ENCODE measurements at places on chromosomes 7 and 10.

DNA sequence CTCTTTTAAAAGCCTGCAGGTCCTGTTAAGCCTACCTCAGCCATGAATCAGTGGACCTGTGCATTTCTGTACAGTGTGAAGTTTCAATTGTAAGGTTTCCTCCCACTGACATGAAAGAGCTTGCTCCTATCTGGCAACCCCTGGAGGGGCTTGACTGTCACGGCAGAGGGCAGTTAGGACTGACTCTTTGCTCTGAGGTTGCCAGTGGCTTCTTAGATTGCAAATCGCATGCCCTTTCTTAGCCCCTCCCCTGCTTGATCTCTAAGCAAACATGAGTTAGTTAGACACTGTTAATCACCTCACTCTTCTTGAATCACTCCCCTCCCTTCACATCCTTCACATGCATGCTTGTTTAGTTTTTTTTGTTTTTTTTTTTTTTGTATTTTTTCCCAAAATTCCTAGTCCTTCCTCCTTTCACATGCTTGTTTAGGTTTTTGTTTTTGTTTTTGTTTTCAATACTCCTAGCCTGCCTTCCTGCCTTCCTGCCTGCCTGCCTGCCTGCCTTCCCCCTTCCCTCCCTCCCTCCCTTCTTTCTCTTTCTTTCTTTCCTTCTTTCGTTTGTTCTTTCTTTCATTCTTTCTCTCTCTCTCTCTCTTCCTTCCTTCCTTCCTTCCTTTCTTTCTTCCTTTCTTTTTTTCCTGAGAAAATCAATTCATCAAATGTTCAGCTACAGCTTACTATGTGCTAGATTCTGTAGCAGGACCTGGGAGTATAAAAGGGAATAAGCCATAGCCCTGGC lies 6.0 kb upstream of the HIPK2 start:
- DNase-seq = no peak

DNA sequence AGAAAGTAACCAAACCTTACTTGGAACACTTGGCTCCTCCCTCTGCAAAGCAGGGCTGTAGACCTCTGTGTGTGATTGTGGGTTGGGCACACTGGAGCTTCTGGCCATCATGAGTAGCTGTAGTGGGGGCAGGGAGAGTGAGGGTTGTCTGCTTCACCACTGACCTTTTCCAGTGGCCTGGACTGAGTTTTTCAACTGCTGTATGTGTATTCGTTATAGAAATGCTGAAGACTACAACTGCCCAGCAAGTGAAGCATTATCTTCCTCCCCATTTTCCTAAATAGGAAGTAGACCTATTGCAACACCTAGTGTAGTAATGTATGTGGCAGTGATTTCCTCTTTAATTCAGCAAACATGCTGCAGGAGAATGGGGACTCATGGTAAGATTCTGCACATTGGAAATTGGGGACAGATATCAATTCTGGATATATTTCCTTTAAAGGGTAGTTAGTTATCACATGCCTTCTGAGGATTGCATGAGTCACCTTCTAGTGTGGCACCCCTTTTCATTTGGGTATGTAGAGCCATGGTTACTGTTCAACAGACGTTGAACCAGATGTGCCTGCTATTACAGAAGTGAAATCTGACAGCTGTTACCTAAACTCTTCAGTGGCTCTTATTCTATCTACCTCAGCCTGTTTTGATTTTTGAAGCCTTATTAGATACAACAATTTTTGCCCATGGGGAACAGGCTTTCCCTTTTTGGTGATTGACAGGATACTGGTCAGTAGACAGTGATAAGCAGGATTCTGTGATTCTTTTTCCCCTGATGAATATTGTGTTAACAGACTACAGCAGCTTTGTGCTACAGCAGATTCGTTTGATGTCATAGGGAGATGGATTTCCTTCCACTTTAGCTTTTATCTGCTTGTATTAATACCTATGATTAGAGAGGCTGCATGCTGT lies 130.9 kb downstream of the SND1 start:
- no peak for DNase-seq

- DNase-seq = no peak
Measured at GRCh38 chr7:108592646-108593201, 23.1 kb downstream of the DNAJB9 start.

- DNase-seq = no peak
Measured at GRCh38 chr10:112429147-112429546, 17.6 kb downstream of the ZDHHC6 start.

DNA sequence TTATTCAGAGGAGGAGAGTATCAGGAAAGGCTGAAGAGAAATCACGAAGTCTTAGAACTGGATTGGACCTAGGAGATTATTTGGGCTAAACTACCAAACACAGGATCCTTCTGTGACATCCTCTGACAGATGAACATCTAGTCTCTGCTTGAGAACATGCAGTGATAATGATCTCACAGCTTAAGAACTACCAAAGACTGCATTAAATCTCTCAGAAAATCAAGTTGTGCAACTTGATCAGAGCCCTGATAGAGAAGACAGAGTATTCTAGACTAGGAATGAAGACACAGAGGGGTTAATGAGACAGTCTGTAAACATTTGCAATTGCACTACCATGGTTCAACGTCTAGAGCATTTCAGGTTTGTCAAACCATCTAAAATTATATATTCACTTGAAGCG lies 37.1 kb upstream of the AGBL3 start:
- no peak for DNase-seq

GRCh38 chr10:2798336-2799022 lies 268.9 kb upstream of the PFKP start:
- no peak for DNase-seq

- no peak for DNase-seq
Measured at GRCh38 chr10:31171402-31172083, 139.9 kb upstream of the ZNF438 start.

DNA sequence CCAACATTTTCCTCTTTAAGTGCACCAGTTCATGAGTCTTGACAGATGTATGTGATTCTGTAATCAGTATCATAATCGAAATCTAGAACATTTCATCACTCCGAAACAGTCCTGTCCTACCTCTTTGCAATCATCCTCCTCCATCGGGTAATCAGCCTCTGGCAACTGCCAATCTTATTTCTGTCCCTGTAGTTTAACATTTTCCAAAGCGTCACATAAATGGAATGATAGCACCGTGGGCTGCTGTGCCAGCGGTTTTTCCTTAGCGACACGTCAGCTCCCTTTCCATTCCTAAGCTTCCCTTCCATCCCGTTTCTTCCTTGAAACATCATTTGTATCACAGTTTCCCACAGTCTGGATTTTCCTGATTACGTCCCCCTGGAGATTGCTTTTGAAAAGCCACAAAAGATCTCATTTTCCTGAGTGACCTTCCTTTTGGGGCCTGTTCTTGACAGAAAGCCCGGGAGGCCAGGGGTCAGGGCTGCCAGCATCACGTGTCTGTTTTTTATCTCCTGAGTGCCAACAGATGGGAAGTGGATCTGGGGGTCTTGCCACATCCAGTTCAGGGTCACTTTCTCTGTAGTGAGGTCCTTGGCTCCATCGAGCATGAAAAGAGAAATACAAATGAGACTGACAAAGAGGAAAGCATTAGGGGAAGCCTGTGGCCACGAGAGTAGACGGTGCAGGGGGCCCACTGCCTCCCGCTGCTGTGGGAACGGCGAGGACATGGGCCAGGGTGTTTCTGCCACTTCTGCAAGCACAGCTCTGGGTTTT lies 31.6 kb downstream of the TMEM120A start:
- no peak for DNase-seq
